NK-92 treated with Interleukin-12 subunit alpha and Interleukin-12 subunit beta, amount 100 ng/mL, for 24 hours (cell line): ENCODE measurements at places on chromosomes 12 and 14.

- no peak for DNase-seq
Measured at GRCh38 chr12:28331130-28331529, 140.9 kb downstream of the CCDC91 start.

DNA sequence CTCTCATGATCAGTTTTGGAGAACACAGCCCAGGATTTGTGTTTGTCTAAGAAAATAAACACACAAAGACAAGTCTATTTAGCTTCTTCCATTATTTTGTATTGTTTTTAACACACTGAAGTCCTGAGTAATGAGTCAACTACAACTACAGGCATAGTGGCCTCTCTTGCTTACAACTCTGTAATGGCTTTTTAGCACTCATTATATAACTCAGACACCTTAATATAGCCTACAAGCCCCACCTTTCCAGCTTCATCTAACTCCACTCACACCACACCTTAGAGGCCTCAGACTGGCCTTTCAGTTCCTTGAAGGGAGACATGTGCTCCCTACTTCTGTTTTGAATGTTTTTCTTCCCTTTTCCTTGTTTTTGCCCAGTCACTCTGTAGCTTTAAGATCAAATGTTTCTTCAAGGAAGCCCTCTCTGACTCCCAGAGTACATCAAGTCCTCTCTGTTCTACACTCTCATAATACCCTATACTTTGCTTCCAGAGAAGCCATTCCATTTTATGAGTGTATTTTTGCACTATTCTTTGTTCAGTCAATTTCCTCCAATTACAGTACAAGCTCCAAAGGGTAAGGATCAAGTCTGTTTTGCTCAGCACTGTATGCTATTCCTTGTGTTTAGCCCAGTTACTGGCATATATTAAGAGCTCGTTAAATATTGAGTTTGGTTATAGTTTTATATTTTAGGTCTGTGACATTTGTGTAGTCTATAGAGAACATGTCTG is 233.6 kb upstream of the ARHGAP5 start:
- no peak for DNase-seq

DNA sequence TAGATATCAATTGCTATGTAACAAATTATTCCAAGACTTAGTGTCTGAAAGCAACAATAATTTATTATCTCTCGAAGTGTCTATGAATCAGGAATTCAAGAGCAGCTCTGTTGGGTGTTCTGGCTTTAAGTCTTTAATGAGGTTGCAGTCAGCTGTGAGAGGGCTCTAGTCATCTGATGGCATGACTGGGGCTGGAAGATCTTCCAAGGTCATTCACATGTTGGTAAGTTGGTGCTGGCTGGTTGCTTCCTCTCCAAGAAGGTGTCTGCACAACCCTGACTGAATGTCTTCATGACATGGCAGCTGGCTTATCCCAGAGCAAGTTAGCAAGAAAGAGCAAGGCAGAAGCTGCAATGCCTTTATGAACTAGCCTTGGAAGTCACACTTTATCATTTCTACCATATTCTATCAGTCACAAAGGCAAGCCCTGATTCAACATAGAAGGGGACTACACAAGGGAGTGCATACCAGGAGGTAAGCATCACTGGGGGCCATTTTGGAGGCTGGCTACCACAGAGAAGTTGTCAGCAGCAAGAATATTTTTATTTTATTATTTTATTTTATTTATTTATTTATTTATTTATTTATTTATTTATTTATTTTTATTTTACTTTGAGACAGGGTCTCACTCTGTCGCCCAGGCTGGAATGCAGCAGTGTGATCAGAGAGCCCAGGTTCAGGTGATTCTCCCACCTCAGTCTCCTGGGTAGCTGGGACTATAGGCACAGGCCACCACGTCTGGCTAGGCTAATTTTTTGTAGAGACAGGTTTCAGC is 7.6 kb upstream of the SLC38A2 start:
- no peak for DNase-seq

GRCh38 chr12:49651855-49652254 is 28.5 kb downstream of the PRPF40B start:
- no peak for DNase-seq

- DNase-seq = no peak
Measured at GRCh38 chr12:47843226-47843980, 23.7 kb upstream of the HDAC7 start.

- no peak for DNase-seq
Measured at GRCh38 chr12:127539226-127539858, 727.6 kb upstream of the TMEM132C start.

GRCh38 chr12:111818340-111818739 is 23.7 kb upstream of the MAPKAPK5 start:
- no peak for DNase-seq

DNA sequence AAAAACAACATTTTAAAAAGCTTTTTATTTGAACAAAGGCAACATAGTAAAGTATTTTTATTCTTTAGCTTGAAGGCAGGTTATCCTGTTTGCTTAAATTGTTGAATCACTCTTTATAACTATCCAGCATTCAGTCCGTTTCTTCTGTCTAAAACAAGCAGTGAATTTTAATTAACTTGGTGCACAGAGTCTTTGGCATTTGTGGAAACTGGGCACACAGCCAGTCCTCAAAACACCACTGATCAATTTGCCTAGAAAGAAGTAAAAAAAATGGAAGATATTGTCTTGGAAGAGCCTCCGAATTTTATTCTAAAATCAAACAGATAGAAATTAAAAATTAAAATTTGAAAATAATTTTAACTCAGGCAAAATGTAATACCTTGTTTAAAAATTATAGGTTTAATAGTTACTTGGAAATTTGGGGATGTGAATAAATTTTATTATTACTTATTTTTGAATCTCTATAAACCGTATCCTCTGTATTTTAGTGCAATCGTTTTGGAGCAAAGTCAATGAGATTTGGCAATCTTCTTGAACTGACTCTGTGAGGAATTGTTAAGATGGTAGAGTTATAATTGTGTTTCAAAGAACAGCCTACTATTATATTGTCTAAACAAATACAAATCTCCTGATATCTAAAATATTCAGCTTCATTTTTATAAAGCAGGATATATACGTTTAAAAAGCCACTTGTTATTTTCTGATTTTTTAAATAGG is 927.0 kb downstream of the SLC16A7 start:
- no peak for DNase-seq

DNA sequence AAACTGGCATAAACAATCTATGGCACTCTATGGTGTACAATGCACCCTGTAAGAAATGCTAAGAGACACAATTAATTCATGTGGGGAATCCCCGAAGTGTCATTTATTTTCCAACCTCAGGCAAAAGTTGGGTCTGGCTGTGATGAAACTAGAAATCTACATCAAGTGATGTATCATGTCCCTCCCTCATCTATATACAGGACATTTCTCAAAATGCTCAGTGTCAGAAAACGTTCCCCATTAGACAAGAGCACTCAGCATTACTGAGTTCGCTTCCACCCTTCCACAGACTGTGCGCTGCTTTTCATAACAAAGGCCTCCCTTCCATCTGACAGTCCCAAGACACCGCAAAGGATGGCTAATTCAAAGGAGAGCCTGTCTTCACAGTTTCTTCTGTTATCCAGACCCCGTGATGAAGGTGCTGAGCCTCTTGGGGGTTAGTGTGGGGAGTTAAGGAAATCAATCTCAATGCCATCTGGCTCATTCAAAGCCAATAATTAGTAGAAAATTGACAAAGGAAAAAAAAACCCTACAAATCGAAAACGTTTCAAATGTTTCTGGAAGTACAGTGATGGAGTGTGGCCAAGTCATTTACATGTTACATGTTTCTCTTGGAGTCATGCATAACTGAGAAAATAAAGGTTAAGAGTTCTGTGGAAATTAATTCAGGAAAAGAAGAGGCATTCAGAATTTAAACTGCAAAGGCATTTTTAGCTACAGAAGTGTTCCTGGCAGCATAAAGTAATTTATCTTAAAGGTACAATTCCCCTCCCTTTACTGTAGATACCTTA is 7.5 kb downstream of the CCDC88C start:
- DNase-seq = no peak

- DNase-seq = no peak
Measured at GRCh38 chr12:87274594-87275245, 754.5 kb downstream of the C12orf50 start.

DNA sequence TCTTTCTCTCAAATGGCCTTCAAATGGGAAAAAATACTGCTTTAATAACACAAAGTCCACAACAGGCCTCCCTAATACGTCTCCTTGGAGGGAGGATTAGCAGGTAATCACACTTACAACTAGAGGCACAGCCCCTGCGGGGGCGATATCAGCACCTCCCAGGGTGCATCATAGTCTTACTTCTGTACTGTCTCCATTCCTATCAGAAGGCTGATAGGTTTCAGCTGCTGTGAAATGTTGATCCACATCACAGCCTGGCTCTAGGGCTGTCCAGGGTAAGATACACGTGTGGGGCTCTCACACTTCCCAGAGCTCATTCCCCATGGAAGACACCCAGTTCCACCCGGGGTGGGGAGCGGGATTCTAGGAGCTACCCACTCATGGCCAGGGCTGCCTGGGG is 139.1 kb upstream of the SFSWAP start:
- no peak for DNase-seq

DNA sequence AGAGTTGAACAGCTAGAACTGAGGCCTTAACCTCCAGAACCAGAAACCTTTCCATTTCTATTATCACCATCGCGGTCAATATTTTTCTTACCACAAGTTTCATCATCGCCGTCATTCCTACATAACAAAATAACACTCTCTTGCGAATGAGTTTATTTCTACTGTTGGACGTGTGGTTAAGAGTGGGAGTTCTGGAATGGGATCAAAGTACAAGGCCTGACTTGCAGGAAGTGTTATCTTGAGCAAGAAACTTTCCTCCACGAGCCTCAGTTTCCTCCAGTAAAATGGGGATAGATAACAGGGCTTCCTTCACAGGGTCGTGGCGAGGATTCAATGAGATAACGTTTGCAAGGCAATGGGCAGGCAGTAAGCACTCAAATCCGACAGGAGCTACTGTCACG is 652 bp downstream of the SART3 start:
- DNase-seq = no peak

DNA sequence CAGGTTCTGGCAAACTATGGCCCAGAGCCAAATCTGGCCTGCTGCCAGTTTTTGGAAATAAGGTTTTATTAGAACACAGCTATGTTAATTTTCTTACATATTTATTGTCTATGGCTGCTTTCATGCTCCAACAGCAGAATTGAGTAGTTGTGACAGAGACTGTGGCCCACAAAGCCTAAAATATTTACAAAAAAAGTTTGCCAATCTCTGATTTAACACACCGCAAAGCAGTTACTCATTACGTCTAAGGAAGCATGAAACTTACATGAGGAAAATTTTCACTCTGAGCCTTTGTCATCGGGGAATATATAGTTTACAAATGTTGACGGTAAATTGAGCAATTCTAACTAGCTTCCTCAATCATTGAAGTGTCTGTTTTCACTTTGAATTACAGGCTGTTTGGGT is 96.5 kb downstream of the UNC79 start:
- DNase-seq = no peak

DNA sequence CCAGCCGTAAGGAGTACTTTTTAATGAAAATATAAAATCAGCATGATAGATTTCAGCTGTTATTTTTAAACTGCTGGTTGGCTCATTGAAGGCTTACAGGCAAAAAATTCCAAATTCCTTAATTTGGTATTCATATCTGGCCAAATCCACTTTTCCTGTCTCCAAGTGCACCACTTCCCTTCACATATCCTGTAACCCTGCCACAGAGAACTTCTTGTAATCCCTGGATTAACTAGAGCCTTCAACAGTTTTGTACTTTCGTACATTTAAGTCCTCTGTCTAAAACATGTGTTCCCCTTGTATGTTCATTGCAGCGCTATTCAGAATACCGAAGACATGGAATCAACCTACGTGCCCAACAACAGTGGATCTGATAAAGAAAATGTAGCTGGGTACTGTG is 9.6 kb downstream of the PUS7L start:
- DNase-seq = no peak

- no peak for DNase-seq
Measured at GRCh38 chr12:5432011-5432400, at the start of gene NTF3. TSS of gene NTF3 (plus strand) at chr12:5432108. CDS start at chr12:5432325, 217 bp downstream.

GRCh38 chr12:78002878-78003277 is 172.2 kb downstream of the NAV3 start:
- no peak for DNase-seq
